Islet precursor cell (in vitro differentiated cells): ENCODE measurements at places on chromosomes 5 and 9.

GRCh38 chr9:89695441-89695891 is 90.7 kb downstream of the GADD45G start:
- no peak for DNase-seq

DNA sequence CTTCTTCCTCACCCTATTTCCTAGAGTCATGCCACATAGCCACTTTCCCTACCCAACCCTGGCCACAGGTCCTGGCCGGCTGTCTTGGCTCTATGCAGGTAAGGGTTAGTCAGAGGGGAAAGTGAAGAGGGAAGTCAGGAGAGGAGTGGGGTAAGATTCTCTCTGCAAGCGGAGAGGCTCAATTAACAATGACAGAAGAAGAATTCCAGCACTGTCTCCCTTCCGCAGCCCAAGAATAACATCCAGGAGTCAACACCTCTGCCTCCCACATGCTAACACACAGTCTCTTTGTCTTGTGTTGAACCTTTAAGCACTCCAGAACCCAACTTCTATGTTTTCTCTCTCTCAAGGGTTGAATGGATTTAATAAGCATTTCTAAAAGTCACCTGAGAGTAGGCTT is 235.1 kb upstream of the ANKRD55 start:
- peak; percentile 77 for DNase-seq

- no peak for DNase-seq
These were observed 335 bp downstream of the GALNT12 start for GRCh38 chr9:98807814-98808195.

GRCh38 chr9:136122425-136123383 is 4.0 kb upstream of the TMEM250 start:
- peak; percentile 87 for DNase-seq

GRCh38 chr9:131521822-131522221 is 9.2 kb downstream of the UCK1 start:
- DNase-seq: no peak

DNA sequence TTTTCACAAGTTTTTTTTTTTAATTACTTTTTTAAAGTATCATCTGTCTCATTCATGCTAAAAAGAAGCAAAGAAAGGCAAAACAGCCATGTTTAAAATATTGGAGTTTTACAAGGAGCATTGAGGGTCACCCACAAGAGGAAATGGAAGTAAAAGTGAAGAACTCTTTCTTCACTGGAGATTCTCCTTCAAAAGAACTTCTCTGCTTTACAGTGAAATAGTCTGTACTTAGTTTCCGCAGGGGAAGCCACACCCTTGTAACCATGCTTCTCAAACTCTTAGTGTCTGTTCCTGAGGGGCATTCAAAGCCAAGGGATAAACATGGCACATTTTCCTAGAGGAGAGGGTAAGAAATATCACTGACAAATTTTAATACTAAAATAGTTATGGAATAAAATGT is 8.6 kb downstream of the C9orf72 start:
- DNase-seq: no peak

GRCh38 chr9:91812191-91812590 is 137.8 kb downstream of the ROR2 start:
- peak; percentile 19 for DNase-seq

DNA sequence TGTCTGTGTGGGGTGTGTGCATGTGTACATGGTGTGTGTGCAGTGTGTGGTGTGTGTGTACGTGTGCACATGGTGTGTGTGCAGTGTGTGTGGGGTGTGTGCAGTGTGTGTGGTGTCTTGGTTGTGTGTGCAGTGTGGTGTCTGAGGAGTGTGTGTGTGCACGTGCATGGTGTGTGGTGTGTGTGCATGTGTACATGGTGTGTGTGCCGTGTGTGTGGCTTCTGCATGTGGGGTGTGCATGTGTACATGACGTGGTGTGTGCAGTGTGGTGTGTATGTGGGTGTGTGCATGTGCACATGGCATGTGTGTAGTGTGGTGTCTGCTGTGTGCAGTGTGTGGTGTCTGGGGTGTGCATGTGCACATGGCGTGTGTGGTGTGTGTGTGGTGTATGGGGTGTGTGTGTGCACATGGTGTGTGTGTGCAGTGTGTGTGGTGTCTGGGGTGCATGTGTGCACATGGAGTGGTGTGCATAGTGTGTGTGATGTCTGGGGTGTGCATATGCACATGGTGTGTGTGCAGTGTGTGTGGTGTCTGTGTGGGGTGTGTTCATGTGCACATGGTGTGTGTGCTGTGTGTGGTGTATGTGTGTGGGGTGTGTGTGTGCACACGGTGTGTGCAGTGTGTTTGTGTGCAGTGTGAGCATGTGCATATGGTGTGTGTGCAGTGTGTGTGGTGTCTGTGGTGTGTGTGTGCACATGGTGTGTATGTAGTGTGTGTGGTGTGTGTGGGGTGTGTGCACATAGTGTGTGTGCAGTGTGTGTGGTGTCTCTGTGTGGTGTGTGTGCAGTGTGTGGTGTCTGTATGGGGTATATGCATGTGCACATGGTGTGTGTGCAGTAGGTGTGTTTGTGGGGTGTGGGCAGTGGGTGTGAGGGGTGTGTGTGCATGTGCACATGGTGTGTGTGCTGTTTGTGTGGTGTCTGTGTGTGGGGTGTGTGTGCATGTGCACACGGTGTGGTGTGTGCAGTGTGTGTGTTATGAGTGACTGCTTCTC is 40.6 kb upstream of the ZNG1F start:
- peak; percentile 65 for DNase-seq

DNA sequence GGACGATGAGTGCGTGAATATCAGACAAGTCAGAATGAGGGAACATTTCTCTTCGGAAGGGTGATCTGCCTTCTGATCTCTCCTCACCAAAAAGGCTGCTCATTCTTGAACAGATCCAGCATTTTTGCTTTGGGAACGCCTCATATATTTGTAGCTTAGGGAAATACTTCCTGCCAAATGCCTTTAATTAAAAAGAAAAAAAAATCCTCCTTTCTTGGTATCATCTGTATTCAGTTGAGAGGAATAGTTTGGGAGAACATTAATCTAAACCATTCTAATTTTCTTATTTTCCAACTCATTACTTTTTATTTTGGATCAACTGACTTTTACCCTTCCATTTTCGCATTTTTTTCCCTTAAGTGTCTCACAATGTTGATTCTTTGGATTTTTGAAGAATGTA is 163.4 kb downstream of the SNX18 start:
- no peak for DNase-seq

GRCh38 chr5:127012916-127013315 is 17.4 kb downstream of the MARCHF3 start:
- no peak for DNase-seq

DNA sequence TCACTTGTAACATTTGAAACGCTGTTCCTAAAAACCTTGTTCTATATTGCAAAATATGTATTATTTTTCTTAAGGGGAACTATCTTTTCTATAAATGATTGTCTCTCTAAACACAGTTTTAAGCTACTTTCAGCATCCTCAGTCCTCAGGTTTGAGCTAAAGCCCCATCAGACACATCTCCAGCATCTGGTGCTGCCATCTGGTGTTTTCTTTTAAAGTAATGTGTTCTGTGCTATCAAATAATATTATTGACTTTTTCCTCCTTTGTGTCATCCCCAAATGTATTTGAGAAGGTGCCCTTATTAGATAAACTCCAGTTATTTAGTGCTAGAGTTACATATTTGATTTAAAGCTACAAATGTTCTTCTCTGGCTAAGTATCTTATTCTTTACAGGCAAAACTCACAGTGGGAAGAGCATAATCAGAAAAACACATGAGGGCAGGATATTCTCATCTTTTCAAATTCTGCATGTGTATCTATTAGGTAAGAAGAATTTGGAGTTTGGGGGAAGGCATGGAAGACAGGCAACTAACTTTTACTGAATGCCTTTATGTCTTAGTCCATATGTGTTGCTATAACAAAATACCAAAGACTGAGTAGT is 27.5 kb downstream of the ZNF474 start:
- no peak for DNase-seq

GRCh38 chr5:45697201-45697600 is 1.0 kb upstream of the HCN1 start:
- no peak for DNase-seq

DNA sequence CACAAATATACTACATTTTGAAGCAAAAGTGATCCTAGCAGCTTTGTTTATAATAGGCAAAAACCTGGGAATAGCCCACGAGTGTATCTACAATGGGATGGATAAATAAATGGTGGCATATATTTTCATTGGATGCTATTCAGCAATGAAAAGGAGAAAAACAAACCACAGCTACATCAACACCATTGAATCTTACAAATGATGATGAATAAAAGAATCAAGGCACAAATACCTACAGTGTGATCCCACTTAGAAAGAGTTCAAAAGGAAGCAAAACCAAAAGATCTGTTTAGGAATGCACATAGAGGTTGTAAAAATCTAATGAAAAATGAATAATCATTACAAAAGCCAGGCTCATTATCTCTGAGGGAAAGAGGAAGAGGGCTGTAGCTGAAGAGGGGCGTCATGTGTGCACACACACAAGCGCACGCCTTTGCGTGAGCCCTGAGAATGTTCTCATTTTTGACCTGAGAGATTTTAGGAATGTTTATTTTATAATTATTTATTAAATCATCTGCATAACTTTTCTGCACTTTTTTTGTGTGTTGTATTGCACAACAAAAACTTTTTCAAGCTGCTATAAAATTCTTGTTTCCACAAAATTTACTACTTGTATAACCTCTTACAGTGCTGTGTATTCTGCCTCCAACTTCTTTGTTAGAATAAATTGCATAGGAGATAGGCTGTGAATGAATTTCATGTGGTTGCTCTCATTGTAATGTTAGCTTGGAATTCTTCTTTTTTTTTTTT is 5.9 kb upstream of the RHOBTB3 start:
- DNase-seq: no peak

DNA sequence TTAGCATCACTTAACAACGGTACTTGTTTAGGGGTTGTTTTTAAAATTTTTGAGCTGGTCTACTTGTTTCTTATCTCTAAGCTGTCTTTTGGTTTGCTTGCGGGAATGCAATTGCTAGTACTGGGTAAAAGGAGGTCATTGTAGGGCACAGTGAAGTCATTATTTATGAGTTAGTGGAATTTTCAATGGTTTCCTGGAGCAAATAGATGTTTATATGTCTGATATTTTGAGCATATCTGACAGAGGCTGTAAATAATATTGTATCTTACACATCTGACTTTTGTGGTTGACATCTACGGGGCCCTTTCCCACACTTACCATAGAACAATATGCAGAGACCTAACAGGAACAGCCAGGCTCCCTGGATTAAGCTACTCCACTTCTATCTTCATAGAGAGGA is 90.4 kb upstream of the IL6ST start:
- DNase-seq: no peak

DNA sequence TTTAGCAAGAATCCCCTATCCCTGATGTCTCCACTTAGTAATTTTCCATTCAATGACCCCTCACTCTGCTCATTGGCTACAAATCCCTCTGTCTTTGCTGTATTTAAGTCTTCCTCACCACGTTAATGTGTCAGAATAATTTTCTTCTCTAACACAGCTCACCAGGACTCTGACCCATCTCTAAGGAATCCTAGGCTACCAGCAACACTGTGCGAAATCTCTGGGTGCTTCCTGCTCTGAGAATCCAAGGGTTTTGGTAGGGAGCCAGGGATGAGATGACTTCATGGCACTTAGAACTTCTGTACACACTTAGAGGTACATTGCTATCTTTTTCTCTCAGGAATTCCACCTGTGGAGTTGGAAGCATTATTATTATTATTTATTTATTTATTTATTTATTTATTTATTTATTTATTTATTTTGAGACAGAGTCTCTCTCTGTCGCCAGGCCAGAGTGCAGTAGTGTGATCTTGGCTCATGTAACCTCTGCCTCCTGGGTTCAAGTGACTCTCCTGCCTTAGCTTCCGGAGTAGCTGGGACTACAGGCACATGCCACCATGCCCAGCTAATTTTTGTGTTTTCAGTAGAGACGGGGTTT is 53.5 kb downstream of the FOXI1 start:
- DNase-seq: peak; percentile 44

GRCh38 chr5:73983644-73984043 is 357.6 kb downstream of the ARHGEF28 start:
- DNase-seq: no peak

- DNase-seq: no peak
These were observed 237.2 kb downstream of the ARL15 start for GRCh38 chr5:54073131-54073530.

DNA sequence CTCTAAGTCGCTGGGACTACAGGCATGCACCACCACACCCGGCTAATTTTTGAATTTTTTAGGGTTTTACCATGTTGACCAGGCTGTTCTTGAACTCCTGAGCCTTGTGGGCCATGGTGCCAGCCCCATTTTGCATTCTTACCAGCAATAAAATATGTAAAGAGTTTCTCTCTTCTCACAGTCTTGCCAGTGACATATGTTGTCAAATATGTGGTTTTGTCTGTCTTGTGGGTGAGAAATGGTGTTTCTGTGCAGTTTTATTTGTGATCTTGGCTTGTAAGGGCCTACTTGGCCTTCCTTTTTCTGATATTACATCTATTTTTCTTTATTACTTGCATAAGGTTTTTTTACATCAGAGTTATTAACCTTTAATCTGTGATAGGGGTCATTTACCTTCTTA is 47.1 kb downstream of the SPIN1 start:
- no peak for DNase-seq

DNA sequence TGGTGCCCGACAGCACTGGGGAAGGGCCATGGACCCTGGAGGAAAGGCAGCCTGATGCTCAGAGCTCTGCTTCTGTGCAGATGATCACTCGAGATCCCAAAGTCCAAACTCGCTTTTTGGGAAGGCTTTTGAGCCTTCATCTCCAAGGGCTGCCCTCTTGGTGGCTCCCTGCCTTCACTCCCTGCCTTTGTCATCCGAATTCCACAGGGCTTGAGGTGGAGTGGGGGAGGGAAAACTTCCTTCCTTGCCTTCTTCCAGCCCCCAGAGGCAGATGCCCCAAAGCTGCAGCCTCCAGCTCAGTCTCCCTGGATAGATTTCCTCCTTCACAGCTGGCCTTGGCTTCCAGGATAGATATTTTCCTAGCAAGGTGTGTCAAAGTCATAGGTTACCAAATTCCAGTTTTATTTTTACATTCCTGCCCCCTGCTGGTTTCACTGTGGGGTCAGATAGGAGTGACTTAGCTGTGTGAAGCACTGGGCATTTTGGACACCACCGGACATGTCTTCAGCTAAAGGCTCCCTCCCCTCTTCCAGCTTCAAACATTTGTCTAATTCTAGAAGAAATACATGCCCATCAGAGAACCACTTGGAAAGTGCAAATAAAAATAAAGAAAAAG is 268.2 kb downstream of the HSPA4 start:
- DNase-seq: no peak

DNA sequence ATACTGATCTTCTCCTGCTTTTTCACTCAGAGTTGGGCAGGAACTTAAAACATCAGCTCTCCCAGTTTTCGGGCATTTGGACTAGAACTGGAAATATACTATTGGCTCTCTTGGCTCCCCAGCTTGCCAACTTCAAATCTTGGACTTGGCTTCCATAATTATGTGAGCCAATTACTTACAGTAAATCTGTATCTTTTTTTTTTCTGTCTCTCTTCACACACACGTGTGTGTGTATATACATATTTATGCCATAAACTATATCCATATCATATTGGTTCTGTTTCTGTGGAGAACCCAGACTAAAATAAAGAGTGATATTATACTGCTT is 379.6 kb upstream of the PRR16 start:
- DNase-seq: no peak

- DNase-seq: no peak
These were observed 19.8 kb upstream of the IFNK start for GRCh38 chr9:27504259-27504658.

GRCh38 chr9:92648474-92648971 is 21.4 kb downstream of the IPPK start:
- DNase-seq: no peak
